Fibroblast of the conjunctiva (primary cell): ENCODE measurements at places on chromosomes 3 and 15.

- DNase-seq: peak; percentile 46
These were observed 51.9 kb downstream of the GOLM2 start for GRCh38 chr15:44340410-44340809.

DNA sequence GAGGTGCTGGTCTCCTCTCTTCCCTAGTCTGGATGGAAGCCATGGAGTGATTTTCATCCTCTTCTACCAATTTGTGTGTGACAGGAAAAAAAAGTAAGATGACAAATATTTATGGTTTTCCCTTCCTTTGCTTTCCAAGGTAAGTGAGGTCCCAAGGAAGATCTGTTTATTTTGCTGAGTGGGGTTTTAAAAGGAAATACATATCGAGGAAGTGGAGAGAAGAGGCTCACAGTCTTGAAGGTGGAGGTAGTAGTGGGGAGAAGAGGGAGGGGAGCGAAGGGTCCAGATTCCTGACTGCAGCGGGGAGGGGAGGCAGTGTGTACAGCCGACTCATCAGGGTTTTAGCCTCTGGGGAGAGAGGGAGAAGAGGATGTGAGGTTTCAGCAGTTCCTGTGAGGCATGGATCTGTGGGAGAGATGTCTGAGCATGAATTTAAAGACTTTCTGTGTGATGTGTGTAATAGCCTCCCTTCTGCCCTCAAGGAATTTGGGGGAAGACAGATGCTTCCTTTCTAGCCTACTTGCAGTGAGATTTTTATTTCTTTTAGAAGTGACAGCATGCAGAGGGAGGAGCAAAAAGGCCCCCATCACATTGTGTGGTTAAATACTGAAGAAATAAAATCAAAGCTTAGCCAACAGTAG, 272.4 kb downstream of the THRB start:
- DNase-seq: no peak

- DNase-seq: no peak
These were observed 141.5 kb downstream of the DUT start for GRCh38 chr15:48472756-48473155.

- no peak for DNase-seq
These were observed 11.9 kb upstream of the CD200R1L start for GRCh38 chr3:112858410-112859069.

GRCh38 chr3:63687278-63688225, 35.1 kb downstream of the SNTN start:
- DNase-seq: no peak

DNA sequence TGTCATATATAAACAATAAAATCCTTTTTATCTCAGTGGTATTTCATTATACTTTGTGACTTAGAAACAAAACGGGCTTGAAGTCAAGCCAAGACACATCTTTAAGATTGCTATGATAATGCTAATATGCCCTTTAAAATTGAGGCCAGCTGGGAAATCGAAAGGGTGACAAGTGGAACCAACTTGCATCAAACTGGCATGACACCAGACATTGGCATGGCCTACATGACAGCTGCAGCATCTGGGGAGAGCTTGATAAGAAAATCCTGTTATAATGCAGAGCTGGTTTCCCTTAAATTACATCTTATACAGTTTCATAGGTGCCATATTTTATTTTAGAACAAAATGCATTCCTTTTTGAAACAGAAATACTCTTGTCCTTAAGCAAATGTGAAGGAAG, 325.2 kb downstream of the ZBBX start:
- no peak for DNase-seq

- no peak for DNase-seq
These were observed 460.0 kb upstream of the RARB start for GRCh38 chr3:24968036-24968435.

GRCh38 chr15:31309893-31310606, 16.6 kb upstream of the KLF13 start:
- DNase-seq: no peak

DNA sequence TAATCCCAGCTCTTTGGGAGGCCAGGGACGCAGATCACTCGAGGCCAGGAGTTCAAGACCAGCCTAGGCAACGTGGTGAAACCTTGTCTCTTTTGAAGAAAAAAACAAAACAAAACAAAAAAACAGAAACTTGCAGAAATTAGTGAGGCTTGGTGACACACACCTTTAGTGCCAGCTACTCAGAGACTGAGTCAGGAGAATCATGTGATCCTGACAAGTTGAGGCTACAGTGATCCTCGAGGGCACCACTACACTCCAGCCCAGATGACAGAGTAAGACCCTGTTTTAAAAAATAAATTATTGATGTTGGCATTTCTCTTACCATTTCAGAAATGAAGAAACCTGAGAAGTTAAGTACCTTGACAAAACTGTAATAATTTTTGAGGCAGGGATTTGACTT, 44.6 kb upstream of the CCNB2 start:
- no peak for DNase-seq

- DNase-seq: no peak
These were observed 25.5 kb downstream of the FAN1 start for GRCh38 chr15:30929064-30929669.

GRCh38 chr3:16264174-16264707, 502 bp downstream of the DPH3 start:
- no peak for DNase-seq

DNA sequence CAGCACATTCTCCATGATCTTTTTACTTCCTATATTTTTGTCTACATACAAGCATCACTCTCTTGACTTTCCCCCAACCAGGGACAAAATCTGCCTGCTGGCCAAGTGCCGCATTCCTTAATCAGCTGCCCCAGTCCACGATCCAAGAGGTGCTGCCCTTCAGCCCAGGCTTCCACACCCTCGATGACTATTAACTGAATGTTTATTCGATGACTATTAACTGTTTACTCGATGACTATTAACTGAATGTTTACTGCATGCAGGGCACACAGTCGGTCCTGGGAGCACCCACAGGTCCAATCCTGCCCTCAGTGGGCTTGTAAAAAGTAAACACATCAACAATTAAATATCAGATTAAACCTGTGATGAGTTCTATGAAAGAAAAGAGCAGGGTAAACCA, 256.9 kb downstream of the ARRDC4 start:
- no peak for DNase-seq

DNA sequence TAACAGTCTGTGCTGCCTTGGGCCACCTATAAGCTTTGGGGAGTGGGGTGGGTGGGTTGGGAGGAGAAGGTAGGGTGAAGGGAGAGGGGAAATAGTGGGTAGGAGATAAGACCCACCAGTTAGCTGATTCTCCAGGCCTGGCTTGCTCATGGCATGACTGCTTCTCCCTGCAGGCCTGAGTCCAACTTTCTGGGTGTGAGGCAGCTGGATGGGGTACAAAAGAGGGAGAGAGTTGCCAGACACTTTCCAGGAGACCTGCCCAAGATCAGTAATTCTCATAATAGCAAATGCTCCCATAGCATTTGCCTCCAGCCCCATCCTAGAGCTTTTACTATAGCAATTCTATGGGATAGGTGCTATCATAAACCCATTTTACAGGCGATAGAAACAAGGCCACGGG, 7.7 kb downstream of the CGNL1 start:
- DNase-seq: no peak

GRCh38 chr3:102722317-102722716, 287.5 kb downstream of the ZPLD1 start:
- DNase-seq: no peak

DNA sequence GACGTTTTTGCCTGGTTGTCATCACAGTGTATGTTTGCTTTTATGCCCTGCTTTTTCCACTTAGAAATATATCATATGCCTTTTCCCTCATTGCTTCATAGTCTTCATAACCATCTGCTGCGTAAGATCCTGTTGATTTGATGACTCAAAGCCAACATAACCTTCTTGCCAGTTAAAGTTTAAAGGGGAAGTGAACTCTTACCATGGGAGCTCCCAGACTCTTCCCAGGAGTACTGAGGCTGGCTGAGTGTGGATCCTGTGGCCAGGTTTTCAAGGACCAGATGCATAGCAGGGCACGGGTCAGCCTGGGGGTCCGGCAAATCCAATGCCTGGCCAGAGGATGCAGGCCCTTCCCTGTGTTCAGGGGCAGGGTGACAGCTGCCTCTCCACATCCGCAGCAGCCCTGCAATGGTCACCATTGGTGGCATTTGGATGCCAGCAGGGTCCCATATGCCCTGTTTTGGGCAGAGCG, 42.0 kb upstream of the SACM1L start:
- DNase-seq: peak; percentile 84

- no peak for DNase-seq
These were observed 225.1 kb downstream of the UACA start for GRCh38 chr15:70538278-70538677.

DNA sequence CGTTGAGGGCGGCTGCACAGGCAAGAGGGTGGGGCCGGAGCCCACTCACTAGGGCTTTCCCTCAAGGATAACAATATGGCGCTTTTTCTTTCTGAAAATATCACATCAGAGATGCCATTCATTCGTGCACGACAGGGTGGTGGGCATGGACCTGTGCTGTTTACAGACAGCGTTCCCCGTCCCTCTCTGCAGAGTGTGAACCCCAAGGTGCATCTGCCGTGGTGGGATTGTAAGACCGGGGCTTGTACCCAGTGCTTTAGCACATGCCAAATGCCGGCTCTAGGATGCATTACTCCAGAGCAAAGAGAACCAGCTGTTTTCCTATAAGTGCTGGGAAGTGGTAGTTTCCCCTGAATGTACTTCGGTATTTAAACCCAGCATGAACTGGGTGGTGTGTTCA, 37.0 kb downstream of the CHDH start:
- DNase-seq: no peak
